Activated CD8-positive, alpha-beta memory T cell treated with anti-CD3 and anti-CD28 coated beads, Interleukin-2, amount 10 ng/mL, durations not matched to agents 7 days and 5 days (primary cell): ENCODE measurements at places on chromosomes 3 and 15. TPM values are rescaled to one million over a fixed set of nuclear protein-coding genes. Genes with fewer than 3 reads are reported as not detected.
A peak's percentile ranks its signal among the peaks of the same experiment; 100 is the strongest.

Gene ATP2B2
- not detected for total RNA-seq

Gene GOLGA6L6
- total RNA-seq: not detected

DNA sequence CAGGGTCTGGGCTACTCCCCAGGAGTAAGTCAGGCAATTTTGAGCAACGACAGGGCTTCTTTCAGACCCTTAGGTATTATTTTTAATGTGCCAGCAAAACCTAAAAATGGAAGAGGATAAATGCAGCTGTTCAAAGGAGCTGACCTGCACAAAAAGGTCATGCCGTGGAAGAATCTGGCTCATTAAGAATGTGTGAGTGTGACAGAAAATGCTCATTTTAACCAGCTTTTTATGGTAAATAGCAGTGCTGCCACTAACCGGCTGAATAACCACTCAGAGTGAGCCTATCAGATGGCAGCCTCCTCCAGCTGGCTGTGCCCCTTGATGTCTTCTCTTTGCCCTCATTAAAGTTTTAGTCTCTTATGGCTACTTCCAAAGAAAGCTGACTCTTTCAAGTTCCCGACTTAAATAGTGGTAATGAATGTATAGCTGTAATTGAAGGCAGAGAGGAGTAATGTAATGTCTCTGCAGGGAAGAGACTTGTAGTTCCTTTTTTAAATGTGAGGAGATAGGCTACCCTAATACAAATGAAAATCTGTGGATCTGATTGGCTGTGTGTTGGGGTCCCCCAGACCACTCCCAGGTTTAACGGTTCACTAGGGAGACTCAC is 9.5 kb upstream of the FSTL1 start:
- peaks cover 12% of the 10 kb centered on the region for H3K27me3 ChIP-seq
- no peak overlapping the region for H3K4me3 ChIP-seq
- peaks cover 10% of the 10 kb centered on the region for H3K4me1 ChIP-seq
- no peaks in the 10 kb centered on the region for H3K36me3 ChIP-seq
- DNase-seq: no peak

- no peaks in the 10 kb centered on the region for H3K36me3 ChIP-seq
- H3K4me3 ChIP-seq: peak overlapping the region; percentile 57
- peaks cover 3% of the 10 kb centered on the region for H3K27me3 ChIP-seq
Measured at GRCh38 chr3:37907906-37908305, 46.2 kb downstream of the CTDSPL start.

DNA sequence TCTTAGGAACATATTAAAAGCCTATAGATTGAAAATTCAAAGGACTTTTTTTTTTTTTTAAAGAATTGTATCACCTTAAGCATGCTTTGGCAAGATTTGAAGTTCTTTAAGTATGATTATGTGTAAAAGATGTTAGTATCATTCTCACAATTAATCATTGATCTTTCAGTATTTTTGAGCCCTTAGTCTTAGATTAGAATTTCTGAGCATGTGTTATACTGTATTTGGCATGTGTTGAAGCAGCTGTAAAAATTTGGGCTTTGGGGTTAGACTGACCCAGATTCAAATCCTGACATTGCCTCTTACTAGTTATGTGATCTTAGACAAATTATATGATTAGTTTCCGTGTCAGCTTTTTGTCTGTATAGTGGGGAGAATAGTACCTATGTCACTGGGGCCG is 6.3 kb downstream of the OXSR1 start:
- H3K4me1 ChIP-seq: peaks cover 70% of the 10 kb centered on the region
- no peak overlapping the region for H3K27ac ChIP-seq
- peaks cover 25% of the 10 kb centered on the region for H3K36me3 ChIP-seq
- no peak for DNase-seq

- no peak overlapping the region for H3K4me3 ChIP-seq
- H3K4me1 ChIP-seq: peaks cover 5% of the 10 kb centered on the region
- no peaks in the 10 kb centered on the region for H3K36me3 ChIP-seq
- H3K27ac ChIP-seq: no peak overlapping the region
Measured at GRCh38 chr3:32340039-32340438, 51.6 kb upstream of the CMTM7 start.

- H3K27ac ChIP-seq: peak overlapping the region; percentile 57
- H3K4me1 ChIP-seq: peaks cover 18% of the 10 kb centered on the region
Measured at GRCh38 chr15:63436872-63437375, 55.3 kb upstream of the CA12 start.

DNA sequence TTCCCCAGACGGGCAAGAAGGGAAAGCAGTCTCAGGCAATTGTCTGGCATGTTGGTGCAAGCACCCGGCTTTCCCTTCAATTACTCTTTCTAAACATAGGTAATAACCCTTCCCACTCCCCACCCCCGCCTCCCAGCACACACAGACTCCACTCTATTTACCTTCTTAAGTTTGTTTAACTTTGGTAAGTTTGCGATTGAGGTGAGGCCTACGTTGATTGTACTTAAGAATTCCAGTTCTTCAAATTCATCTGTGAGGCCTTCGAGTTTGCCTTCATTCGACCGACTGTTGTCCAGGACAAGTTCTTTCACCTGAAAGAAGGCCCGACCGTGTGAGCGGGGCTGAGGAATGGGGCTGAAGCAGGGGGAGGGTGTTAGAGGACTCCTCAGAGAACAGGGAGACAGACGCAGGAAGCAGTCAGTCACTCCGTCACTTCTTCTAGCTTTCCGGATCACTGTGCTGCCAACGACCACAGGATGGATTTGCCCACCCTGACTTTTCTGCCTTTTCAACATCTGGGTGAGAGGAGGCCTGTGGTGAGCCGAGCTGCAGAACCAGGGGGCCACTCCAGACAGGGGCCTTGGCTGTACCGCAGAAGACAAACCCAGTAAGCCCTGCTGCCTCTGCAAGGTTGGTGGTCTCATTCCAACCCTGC is 33.0 kb downstream of the ANP32A start:
- peaks cover 18% of the 10 kb centered on the region for H3K36me3 ChIP-seq
- H3K27ac ChIP-seq: no peak overlapping the region
- DNase-seq: no peak
- no peaks in the 10 kb centered on the region for H3K27me3 ChIP-seq

DNA sequence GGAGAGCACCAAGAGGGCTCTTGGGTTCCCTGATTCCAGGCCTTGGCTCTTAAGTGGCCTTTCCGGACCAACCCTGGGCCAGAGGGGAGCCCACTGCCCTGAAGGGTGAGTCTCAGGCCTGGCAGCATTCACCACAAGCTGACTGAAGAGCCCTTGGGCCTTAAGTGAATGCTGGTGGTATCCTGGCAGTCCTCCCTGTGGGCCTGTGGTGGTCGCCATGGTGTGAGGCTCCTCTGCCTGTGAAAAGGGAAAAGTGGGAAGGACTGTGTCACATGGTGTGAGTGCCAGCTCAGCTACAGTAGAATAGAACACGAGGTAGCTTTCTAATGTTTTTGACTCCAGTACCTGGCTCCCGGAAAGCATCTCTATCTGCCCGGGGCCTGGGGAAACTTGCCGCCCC is 15.3 kb downstream of the CHDH start:
- no peak overlapping the region for H3K4me3 ChIP-seq
- peaks cover 5% of the 10 kb centered on the region for H3K27me3 ChIP-seq
- no peaks in the 10 kb centered on the region for H3K36me3 ChIP-seq

DNA sequence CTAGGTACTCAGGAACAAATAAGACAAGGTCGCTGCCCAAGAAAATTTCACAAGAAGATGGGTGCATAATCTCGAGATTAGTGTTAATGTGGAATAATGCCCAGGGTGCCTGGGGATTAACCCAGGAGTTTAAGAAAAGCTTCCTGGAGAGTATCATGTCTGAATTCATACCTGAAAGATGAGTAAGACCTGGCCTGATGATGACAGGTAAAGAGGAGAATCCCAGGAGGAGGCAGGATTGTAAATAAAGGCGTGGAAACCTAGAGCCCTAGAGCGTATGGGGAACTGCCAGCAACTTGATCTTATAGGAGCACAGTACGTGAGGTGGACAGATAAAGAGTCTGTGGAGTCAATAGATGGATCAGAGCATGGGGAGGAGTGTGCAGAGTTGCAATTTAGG is 43.0 kb downstream of the ARRDC4 start:
- DNase-seq: no peak
- H3K36me3 ChIP-seq: no peaks in the 10 kb centered on the region
- no peaks in the 10 kb centered on the region for H3K4me1 ChIP-seq
- no peaks in the 10 kb centered on the region for H3K27me3 ChIP-seq

- no peak for DNase-seq
- H3K27ac ChIP-seq: no peak overlapping the region
- H3K27me3 ChIP-seq: peaks cover 27% of the 10 kb centered on the region
Measured at GRCh38 chr3:131811481-131811880, 223.3 kb downstream of the CPNE4 start.

GRCh38 chr3:13397316-13397715 is 22.8 kb downstream of the NUP210 start:
- no peak overlapping the region for H3K4me3 ChIP-seq
- no peak overlapping the region for H3K27ac ChIP-seq
- DNase-seq: no peak
- H3K4me1 ChIP-seq: peaks cover 2% of the 10 kb centered on the region

DNA sequence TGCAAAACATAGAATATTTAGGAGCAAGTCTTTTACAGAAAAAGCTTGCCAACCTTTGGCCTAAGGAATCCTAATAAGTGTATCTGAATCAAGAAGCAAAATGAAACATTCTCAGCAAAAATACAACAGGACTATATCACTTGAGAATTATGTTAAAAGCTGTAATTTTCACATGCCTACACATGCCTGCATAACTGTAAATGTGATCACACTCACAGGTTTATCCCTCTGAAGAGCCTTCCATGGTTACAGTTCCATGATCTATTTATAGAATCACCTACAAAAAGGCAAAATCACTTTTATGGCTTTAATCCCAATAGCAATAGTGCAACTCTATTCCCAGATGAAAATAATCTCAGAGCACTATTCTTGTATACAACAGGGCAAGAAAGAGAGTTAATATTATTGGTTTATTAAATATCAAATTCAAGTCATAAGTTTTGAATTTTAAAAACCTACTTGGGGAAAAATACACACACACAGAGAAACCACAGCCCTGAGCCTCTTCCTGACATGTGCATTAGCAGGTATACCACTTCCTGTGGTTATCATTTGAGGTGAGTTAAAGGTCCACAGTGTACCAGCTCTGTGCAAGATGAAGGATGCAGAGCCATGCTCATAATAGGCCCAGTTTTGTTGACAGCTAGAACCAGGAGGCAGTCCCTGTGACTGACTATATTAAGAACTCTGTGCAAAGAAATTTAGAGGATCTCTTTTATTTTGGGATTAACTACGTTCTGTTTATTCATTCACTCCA is 252.5 kb upstream of the TGFBR2 start:
- H3K4me1 ChIP-seq: peaks cover 64% of the 10 kb centered on the region
- H3K27ac ChIP-seq: peak overlapping the region; percentile 76
- peak; percentile 86 for DNase-seq
- H3K4me3 ChIP-seq: peak overlapping the region; percentile 42

DNA sequence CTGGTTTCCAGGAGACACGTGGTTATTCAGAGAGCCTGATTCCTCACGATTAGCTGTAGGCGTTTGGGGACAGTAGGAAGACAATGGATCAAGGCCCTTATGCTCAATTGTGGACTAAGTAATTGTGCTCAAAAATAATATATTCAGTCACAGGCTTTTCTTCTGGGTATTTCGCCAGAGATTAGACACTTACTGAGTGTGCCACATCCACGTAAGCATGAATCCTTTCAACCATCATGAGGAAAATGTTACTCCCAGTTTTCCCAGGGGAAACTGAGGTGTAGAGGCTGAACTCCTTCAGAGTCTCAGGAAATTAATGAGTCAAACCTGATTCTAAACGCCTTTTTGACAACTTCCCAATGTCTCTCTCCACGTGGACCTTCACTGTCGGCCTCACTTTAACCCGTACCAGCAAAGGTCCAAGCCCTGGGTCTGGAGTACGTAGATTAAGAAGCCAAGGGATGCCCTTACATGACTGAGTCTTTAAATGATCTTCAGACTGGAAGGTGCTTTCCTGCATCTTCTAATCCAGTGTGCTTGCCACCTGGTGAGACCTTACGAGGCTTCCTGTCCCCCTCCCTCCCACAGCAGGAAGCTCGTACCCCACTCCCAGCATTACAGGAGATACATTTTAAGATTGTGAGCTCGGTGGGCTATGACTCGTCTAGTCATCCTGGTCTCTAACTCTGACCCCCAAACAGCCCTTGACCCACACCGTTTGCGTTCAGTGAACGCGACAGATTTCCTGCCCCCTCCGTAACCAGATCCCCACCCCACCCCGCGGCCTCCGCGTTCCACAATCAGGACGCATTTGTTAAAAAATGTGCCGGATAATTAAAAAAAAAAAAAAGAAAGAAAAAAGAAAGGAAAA is 1.7 kb downstream of the PKM start:
- H3K4me3 ChIP-seq: peak overlapping the region; percentile 99
- H3K4me1 ChIP-seq: peaks cover 48% of the 10 kb centered on the region
- H3K27ac ChIP-seq: peak overlapping the region; percentile 92
- no peaks in the 10 kb centered on the region for H3K27me3 ChIP-seq
- peaks cover 45% of the 10 kb centered on the region for H3K36me3 ChIP-seq

- no peak overlapping the region for H3K4me3 ChIP-seq
- H3K27me3 ChIP-seq: no peaks in the 10 kb centered on the region
- H3K4me1 ChIP-seq: no peaks in the 10 kb centered on the region
Measured at GRCh38 chr15:87527416-87527815, 729.1 kb downstream of the NTRK3 start.

- H3K4me1 ChIP-seq: peaks cover 11% of the 10 kb centered on the region
- H3K4me3 ChIP-seq: no peak overlapping the region
- no peak overlapping the region for H3K27ac ChIP-seq
- H3K27me3 ChIP-seq: peaks cover 68% of the 10 kb centered on the region
- H3K36me3 ChIP-seq: no peaks in the 10 kb centered on the region
Measured at GRCh38 chr15:89396723-89397652, 62.4 kb upstream of the POLG start.

DNA sequence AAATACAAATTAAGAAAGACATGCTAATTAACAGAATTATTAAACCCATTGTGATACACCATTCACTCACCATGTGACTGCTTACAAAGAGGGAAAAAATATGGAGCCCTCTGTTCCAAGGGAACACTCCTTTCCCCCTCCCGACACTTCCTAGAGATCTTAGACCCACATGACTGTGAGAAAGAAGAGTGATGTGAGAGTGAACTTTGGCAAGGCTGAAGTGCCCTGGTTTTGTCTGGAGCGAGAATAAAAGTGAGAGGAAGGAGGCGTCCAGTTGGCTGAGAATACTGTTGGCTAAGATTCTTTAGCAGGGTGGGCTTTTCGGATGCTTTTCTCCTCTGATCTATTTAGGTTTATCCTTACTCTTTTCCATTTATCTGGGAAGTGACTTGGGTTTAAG is 14.1 kb downstream of the CHL1 start:
- no peaks in the 10 kb centered on the region for H3K4me1 ChIP-seq
- no peaks in the 10 kb centered on the region for H3K27me3 ChIP-seq
- no peak overlapping the region for H3K4me3 ChIP-seq
- no peak overlapping the region for H3K27ac ChIP-seq

DNA sequence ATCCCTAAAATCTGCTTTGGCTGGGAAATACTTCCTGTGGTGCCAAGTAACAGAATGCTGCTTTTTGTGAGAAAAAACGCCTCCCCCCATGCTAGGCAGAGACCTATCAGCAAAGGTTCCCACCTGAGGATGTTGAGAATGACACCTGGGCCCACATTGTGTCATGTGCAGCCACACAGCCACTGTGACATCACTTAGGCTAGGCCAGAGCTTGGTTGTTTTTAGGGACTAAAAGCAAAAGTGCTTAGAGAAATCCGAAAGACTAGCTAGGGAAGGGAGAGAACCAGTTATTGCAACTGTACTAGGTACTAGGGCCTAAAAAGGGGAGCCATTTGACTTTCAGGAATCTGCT is 6.2 kb downstream of the ZDHHC3 start:
- H3K27me3 ChIP-seq: no peaks in the 10 kb centered on the region
- H3K4me3 ChIP-seq: no peak overlapping the region
- peaks cover 9% of the 10 kb centered on the region for H3K36me3 ChIP-seq
- peaks cover 69% of the 10 kb centered on the region for H3K4me1 ChIP-seq

GRCh38 chr3:164387236-164387635 is 691.1 kb downstream of the SI start:
- no peaks in the 10 kb centered on the region for H3K27me3 ChIP-seq
- H3K4me1 ChIP-seq: no peaks in the 10 kb centered on the region
- H3K4me3 ChIP-seq: no peak overlapping the region
- no peaks in the 10 kb centered on the region for H3K36me3 ChIP-seq
- H3K27ac ChIP-seq: no peak overlapping the region
